ENCODE measurements at places on chromosomes 13 and 19. TPM values are rescaled to one million over a fixed set of nuclear protein-coding genes. Genes with fewer than 3 reads are reported as not detected.
A peak's percentile ranks its signal among the peaks of the same experiment; 100 is the strongest.

The KLK10 gene
- total RNA-seq = not detected

The NKG7 gene
- not detected for total RNA-seq

The PLVAP gene
- total RNA-seq = not detected

The PRTN3 gene
- not detected for total RNA-seq

The TUBB4A gene
- not detected for total RNA-seq

The ERICH6B gene
- total RNA-seq = not detected

The FUT2 gene
- total RNA-seq = not detected

The LPAR2 gene
- 3.3 TPM for total RNA-seq

The SHISA2 gene
- not detected for total RNA-seq

The ZNF610 gene
- total RNA-seq = 0.14 TPM

The CEACAM21 gene
- total RNA-seq = not detected

DNA sequence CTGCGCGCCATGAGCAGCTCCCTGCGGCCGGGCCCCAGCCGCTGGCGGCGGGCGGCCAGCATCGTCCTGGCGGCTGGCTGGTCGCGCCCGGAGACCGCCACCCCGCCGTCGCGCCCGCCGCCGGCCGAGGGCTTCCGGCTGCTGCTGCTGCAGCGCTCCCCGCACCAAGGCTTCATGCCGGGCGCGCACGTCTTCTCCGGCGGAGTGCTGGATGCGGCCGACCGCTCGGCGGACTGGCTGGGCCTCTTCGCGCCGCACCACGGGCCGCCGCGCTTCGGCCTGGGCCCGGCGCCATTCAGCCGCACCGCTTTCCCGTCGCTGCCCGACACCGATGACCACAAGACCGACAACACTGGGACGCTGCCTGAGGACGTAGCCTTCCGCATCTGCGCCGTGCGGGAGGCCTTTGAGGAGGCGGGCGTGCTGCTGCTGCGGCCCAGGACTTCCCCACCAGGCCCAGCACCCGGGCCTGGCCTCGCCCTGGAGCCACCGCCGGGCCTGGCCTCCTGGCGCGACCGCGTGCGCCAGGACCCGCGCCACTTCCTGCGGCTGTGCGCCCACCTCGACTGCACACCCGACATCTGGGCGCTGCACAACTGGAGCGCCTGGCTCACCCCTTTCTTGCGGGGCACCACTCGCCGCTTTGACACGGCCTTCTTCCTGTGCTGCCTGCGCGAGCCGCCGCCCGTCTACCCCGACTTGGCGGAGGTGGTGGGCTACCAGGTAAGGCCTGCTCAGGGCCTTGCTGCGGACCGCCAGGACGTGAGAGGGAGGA, 518 bp downstream of the NUDT19 start:
- peak overlapping the region; percentile 91 for H3K4me3 ChIP-seq
- peak overlapping the region; percentile 93 for H3K27ac ChIP-seq
- peak; percentile 61 for DNase-seq
- H3K4me1 ChIP-seq = peaks cover 41% of the 10 kb centered on the region

DNA sequence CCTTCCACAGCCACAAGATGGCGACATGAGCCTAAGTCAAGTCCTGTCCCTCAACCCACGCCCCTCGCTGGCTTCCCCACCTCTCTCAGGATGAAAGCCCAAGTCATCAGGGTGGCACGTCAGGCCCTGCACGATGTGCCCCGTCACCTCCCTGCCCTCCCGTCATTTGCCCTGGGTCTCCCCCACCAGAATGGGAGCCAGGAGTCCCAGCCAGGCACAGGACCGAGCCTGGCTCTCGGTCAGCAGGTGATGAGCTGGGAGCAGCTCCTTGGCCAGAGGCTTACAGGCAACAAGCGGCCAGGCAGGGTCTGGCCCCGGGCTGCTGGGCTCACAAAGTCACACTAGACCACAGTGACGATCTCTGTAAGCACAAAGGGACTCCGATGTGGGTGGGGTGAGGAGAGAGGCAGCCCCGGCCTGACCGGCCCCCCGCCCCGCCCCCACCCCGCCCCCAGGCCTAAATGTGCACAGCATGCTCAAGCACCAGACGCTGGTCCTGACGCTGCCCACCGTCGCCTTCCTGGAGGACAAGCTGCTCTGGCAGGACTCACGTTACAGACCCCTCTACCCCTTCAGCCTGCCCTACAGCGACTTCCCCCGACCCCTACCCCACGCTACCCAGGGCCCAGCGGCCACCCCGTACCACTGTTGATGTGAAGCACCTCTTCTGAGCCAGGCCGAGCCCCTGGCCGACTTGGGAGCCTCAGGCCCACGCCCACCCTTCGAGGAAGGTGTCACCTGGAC, 7.3 kb downstream of the MRPL4 start:
- peaks cover 10% of the 10 kb centered on the region for H3K4me1 ChIP-seq
- H3K27ac ChIP-seq = no peak overlapping the region
- H3K36me3 ChIP-seq = peaks cover 25% of the 10 kb centered on the region
- no peak overlapping the region for H3K4me3 ChIP-seq

DNA sequence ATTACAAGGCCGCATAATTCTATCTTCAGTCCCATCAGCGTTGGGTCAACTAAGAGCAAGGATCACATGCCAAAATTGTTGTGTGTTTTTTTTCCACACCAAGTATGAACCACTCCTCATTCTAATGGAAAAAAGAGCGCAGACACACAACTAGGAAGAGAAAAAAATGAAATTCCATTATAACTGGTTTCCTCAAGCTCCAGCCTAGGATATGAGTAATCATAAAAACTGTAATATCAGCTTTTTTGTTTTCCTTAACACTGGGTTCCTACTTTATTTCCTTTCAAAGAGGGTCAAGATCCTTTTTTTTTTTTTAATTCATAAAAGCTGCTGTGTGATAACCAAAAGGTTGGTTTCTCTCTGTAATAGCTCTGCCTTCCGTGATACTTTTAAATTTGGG, 19.4 kb downstream of the TSHZ3 start:
- H3K27ac ChIP-seq = no peak overlapping the region
- no peak overlapping the region for H3K4me3 ChIP-seq
- peaks cover 78% of the 10 kb centered on the region for H3K4me1 ChIP-seq
- DNase-seq = no peak
- peaks cover 2% of the 10 kb centered on the region for H3K27me3 ChIP-seq

DNA sequence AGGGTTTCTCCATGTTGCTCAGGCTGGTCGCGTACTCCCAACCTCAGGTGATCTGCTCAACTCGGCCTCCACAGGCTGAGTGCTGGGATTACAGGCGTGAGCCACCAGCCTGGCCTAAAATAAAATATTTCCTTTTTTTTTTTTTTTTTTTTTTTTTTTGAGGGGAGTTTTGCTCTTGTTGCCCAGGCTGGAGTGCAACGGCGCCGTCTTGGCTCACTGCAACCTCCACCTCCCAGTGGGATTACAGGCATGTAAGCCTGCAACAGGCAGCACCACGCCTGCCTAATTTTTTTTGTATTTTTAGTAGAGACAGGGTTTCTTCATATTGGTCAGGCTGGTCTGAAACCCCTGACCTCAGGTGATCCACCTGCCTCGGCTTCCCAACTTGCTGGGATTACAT, 4.9 kb downstream of the ZNF506 start:
- H3K27ac ChIP-seq = no peak overlapping the region
- H3K27me3 ChIP-seq = no peaks in the 10 kb centered on the region
- H3K36me3 ChIP-seq = peaks cover 65% of the 10 kb centered on the region
- no peak for DNase-seq
- no peak overlapping the region for H3K4me3 ChIP-seq
- no peaks in the 10 kb centered on the region for H3K4me1 ChIP-seq

- no peaks in the 10 kb centered on the region for H3K4me1 ChIP-seq
- no peak overlapping the region for H3K27ac ChIP-seq
- no peak for DNase-seq
- H3K4me3 ChIP-seq = no peak overlapping the region
- H3K27me3 ChIP-seq = no peaks in the 10 kb centered on the region
These were observed 238.1 kb downstream of the OLFM4 start for GRCh38 chr13:53266757-53267156.

- H3K36me3 ChIP-seq = peaks cover 58% of the 10 kb centered on the region
- H3K4me3 ChIP-seq = peak overlapping the region; percentile 99
- peak overlapping the region; percentile 100 for H3K27ac ChIP-seq
- DNase-seq = peak; percentile 33
- peaks cover 32% of the 10 kb centered on the region for H3K4me1 ChIP-seq
- H3K27me3 ChIP-seq = no peaks in the 10 kb centered on the region
These were observed 760 bp downstream of the ZNF91 start for GRCh38 chr19:23394511-23394910.

DNA sequence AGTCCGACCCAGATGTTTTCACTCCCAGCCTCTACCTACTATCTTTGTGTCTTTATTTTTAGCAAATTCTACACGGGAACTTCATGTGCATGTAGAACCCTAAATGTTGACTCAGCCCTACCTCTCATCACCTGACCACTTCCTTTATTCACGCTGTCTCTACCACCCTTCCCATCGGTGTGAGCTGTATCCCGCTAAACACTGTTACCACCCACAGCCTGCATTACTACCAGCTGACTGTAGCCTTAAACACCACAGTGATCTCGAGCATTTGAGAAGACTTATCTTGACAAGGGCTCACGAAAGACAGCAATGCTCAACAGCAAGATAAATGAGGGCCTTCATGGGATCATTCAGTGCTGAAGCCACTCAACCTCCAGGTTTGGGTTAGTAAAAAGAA, 15.1 kb downstream of the NCR1 start:
- no peak overlapping the region for H3K27ac ChIP-seq
- DNase-seq = no peak
- H3K4me1 ChIP-seq = no peaks in the 10 kb centered on the region
- H3K4me3 ChIP-seq = no peak overlapping the region
- peaks cover 10% of the 10 kb centered on the region for H3K36me3 ChIP-seq

DNA sequence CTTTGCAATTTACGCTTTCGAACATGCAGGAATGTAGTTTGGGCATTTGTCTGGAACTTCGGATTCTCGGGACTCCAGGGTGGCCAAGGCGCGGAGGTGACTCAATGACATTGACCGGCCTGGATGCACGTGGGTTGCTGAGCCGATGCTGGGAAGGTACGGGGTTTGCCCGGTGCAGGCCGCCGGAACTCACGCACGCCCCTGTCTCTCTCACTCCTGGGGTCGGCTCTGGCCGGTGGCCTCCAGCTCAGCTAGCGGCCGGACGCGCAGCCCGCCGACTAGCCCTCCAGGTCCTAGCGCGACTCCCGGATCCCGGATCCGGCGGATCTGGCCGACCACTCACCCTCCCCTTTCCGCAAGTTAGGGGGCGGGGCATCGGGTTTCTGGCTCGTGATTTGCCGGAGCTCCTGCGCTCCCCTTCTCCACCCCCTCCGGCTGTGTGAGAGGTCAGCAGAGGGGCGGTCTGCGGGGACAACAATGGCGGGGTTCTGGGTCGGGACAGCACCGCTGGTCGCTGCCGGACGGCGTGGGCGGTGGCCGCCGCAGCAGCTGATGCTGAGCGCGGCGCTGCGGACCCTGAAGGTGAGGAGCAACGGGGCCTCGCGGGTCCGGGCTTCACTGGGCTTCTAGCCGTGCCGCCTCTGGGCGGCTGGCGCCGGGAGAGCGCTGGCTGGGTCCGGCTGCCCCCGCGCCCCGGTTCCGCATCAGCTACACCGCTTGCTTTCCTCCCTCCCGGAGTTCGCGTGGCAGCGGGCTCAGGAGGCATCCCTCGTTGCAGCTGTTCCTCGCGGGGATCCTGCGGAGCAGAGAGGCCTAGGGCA, at the start of gene PCCA:
PCCA (plus strand) TSS at position 450 of the 821 bp plus-strand sequence; CDS start at position 478, 28 bp downstream.
- peak within 1 kb of the TSS; percentile 94 for H3K4me3 ChIP-seq
- peak; percentile 90 for DNase-seq
- peak within 1 kb of the TSS; percentile 81 for H3K27ac ChIP-seq
- H3K27me3 ChIP-seq = peaks cover 1% of the 10 kb centered on the region
- H3K4me1 ChIP-seq = peaks cover 35% of the 10 kb centered on the region

DNA sequence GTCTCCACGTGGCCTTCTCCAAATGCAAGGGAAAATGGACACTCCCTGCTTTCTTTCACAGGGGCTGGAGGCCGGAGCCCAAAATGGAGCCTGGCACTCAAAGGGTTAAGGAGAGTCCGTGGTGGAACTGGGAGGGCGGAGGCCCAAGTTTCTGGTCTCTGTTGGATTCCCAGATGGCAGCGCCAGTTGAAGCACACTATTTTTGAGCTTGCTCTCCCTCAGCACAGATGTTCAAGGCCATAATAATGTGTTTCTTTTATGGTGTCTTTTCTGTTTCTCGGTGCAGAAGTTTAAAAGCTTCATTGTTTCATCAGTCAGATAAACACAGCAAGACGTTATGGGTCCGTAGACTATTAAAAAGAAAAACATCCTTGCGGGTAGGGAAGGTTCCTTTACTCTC, 67.6 kb downstream of the TNFRSF19 start:
- no peak for DNase-seq
- peaks cover 8% of the 10 kb centered on the region for H3K4me1 ChIP-seq
- H3K36me3 ChIP-seq = peaks cover 4% of the 10 kb centered on the region

DNA sequence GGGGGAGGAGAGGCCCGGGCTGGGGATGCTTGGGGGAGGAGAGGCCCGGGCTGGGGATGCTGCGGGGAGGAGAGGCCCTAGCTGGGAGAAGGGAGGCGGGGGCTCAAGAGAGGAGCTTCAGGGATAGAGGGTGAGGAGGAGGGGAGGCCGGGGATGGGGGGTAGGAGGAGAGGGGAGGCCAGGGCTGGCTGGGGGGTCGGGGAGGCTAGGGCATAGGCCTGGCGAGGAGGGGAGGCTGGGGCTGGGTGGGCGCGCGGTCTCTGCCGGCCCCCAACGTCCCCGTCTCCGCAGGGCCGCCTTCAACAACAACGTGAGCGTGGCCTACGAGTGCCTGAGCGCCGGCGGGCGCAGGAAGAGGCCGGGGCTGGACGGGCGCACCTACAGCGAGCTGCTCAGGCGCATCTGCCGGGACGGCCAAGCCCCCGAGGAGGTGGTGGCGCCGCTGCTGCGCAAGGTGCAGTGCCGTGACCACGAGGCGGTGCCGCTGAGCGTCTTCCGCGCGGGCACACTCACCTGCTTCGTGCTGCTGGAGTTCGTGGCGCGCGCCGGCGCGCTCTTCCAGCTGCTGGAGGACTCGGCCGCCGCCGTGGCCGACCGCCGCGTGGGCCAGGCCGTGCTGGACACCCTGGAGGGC, 11.4 kb downstream of the TPGS1 start:
- H3K4me1 ChIP-seq = peaks cover 5% of the 10 kb centered on the region
- H3K36me3 ChIP-seq = peaks cover 15% of the 10 kb centered on the region
- no peak overlapping the region for H3K27ac ChIP-seq
- no peaks in the 10 kb centered on the region for H3K27me3 ChIP-seq
- DNase-seq = no peak
- no peak overlapping the region for H3K4me3 ChIP-seq

GRCh38 chr13:53250272-53250875, 221.8 kb downstream of the OLFM4 start:
- H3K4me3 ChIP-seq = no peak overlapping the region
- H3K4me1 ChIP-seq = no peaks in the 10 kb centered on the region
- peak; percentile 77 for DNase-seq
- no peak overlapping the region for H3K27ac ChIP-seq

- DNase-seq = peak; percentile 11
- peak overlapping the region; percentile 75 for H3K4me3 ChIP-seq
- peaks cover 5% of the 10 kb centered on the region for H3K27me3 ChIP-seq
- peak overlapping the region; percentile 73 for H3K27ac ChIP-seq
- peaks cover 27% of the 10 kb centered on the region for H3K4me1 ChIP-seq
- H3K36me3 ChIP-seq = peaks cover 9% of the 10 kb centered on the region
These were observed 6.4 kb upstream of the PROZ start for GRCh38 chr13:113151745-113152690.

GRCh38 chr13:78971355-78972025, 312.5 kb upstream of the OBI1 start:
- no peak overlapping the region for H3K4me3 ChIP-seq
- no peak for DNase-seq
- H3K27me3 ChIP-seq = peaks cover 1% of the 10 kb centered on the region
- H3K4me1 ChIP-seq = no peaks in the 10 kb centered on the region
- H3K36me3 ChIP-seq = no peaks in the 10 kb centered on the region

GRCh38 chr19:14053032-14053431, 8.8 kb downstream of the PALM3 start:
- H3K4me1 ChIP-seq = no peaks in the 10 kb centered on the region
- no peak overlapping the region for H3K4me3 ChIP-seq
- no peaks in the 10 kb centered on the region for H3K27me3 ChIP-seq
- no peak overlapping the region for H3K27ac ChIP-seq
- no peak for DNase-seq

Data from HFFc6 (cell line).